Gastroesophageal sphincter (tissue), 4 donors: ENCODE measurements at places on chromosomes 2 and 18.

DNA sequence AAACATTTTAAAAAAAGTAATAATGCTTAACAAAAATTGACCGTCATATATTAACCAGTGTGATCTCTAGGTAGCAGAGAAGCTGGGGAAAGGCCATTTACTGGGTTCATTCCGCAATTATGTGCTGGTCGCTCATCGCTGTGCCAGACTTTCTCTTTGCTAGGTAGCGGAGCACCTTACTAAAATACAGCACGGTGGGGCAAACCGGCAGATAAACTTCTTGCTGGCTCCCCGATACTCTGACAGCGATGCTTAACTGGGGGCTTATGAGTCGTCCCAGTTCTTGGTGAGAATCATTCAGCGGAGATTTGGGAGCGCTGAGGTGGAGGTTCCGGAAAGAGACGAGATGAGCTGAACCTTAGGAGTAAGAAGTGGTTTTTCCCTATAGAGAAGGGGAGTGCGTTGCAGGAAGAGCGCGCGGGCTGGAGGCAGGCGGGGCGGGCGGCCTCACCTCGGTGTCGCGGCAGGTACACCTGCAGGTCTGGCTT is 605 bp downstream of the C2orf68 start:
- H3K27me3 ChIP-seq: no peaks in the 10 kb centered on the region
- peak overlapping the region; percentile 74 for H3K4me3 ChIP-seq
- no peaks in the 10 kb centered on the region for H3K4me1 ChIP-seq
- no peak for ATAC-seq
- H3K27ac ChIP-seq: peak overlapping the region; percentile 84

DNA sequence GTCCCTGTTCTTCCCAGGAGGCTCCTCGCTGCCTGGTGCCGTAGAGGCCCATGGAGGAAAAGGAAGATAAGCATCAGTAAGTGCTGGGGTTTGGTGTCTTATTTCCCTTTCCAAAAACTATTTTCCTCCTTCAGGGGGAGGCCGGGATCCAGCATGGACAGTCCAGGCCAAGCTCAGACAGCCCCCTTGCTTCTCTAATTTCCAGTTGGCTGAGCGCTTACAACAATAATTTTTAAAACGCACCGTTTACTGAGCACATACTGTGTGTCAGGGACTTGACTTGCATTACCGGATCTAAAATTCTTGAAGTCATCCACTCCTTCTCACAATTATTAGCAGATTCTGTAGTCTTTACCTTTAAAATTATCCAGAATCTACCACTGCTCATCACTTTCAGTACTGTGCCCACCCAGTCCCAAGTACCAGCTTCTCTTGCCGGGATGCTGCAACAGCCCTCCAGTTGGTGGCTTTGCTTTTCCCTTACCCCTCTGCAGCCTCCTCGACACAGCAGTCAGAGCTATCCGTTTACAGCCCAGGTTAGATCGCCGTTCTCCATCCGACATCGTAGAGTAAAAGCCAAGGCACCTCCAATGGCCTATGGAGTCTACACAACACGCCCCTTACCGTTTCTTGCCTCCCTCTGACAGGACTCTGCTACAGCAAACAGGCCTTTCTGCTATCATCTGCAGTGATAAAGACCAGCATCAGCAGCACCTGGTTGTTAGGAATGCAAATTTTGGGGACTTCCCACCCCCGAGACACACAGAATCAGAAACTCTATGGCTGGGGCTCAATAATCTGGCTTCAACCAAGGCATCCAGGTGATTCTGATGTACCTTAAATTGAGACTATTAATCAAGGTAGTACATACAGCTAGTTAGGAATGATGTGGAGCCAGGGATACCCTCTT is 75.2 kb upstream of the TSPYL6 start:
- H3K36me3 ChIP-seq: no peaks in the 10 kb centered on the region
- H3K27me3 ChIP-seq: no peaks in the 10 kb centered on the region
- H3K27ac ChIP-seq: peak overlapping the region; percentile 93
- ATAC-seq: no peak
- peak overlapping the region; percentile 63 for H3K4me3 ChIP-seq

- ATAC-seq: no peak
- no peaks in the 10 kb centered on the region for H3K36me3 ChIP-seq
- H3K27me3 ChIP-seq: no peaks in the 10 kb centered on the region
- H3K27ac ChIP-seq: no peak overlapping the region
- no peaks in the 10 kb centered on the region for H3K4me1 ChIP-seq
- H3K4me3 ChIP-seq: no peak overlapping the region
These were observed 24.8 kb upstream of the TBC1D8 start for GRCh38 chr2:101175991-101176390.

GRCh38 chr2:23351388-23352141 is 33.4 kb upstream of the KLHL29 start:
- H3K27ac ChIP-seq: peak overlapping the region; percentile 64
- ATAC-seq: peak; percentile 88
- H3K4me1 ChIP-seq: peaks cover 11% of the 10 kb centered on the region

DNA sequence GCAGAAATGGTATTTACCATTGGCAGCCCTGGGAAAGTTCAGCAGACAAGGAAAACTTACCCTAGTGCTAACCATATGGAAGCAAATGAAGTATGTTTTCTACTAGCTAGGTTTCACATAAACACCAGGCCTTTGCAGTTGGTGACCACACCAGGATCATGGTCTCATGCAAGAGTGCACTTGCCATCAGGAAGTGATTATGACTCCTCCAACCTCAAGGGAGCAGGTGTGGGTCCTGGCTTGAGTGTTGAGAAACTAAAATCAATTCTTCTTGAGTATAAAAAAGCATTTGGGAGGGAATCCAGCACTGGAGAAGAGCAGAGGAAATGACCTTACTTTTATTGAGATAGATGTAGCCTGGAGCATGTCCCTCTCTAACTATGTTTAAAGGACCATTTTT is 56.8 kb upstream of the SPAG16 start:
- H3K36me3 ChIP-seq: no peaks in the 10 kb centered on the region
- H3K27me3 ChIP-seq: no peaks in the 10 kb centered on the region
- H3K4me1 ChIP-seq: no peaks in the 10 kb centered on the region
- H3K27ac ChIP-seq: no peak overlapping the region
- no peak overlapping the region for H3K4me3 ChIP-seq

DNA sequence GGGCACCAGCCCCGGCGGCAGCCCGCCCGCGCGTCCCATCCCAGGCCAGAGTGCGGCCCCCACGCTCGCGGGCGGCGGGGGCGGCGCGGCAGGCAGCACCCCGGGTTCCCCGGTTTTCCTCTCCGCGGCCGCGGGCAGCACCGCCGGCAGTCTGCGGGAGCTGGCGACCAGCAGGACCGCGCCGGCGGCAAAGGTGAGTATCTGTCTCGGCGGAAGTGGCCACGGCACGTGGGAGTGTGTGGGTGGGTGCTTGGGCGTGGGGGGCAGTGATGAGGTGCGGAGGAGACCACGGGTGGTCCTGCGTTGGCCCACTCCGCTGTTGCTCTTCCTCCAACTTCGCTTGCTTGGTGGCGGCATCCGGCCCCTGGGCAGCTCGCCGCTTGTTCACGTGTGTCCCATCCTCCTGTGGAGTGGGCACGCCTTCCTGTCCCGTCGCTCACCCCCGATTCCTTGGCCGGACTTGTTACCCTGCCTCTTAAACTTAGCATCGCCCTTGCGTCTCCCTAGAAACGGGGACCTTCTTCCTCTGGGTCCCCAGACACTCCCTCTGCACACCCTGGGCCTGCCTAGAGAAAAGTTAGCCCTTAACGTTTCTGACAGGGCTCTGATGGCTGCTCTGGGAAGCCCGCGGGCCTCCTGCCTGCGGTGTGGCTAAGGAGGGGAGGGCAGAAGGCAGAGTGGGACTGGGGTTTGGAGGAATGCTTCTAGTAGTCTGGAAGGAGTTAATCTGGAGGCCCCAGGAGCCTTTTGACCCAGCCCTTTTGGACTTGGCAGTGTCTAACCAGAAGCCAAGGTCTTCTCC is 1.1 kb downstream of the SH3RF3 start:
- peaks cover 3% of the 10 kb centered on the region for H3K4me1 ChIP-seq
- H3K27ac ChIP-seq: no peak overlapping the region
- no peaks in the 10 kb centered on the region for H3K36me3 ChIP-seq
- H3K27me3 ChIP-seq: peaks cover 9% of the 10 kb centered on the region

DNA sequence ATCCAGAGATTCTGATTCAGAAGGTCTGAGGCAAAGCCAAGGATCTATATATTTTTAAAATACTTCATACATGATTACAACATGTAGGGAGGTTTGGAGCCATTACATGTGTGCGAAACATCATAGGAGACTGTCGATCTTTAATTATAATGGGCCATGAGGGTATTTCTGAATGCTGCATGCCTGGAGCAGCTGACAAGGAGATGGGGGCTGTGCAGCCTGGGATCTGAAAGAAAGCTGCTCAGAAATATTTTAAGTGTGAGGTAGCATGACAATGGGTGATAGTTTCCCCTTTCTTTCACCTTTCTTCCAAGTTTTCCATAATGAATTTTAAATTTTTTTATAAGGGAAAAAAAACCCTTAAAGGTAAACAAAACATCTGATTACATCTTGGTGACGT is 102.0 kb upstream of the DNMT3A start:
- no peaks in the 10 kb centered on the region for H3K36me3 ChIP-seq
- H3K27ac ChIP-seq: no peak overlapping the region
- H3K27me3 ChIP-seq: no peaks in the 10 kb centered on the region
- no peaks in the 10 kb centered on the region for H3K4me1 ChIP-seq

- ATAC-seq: no peak
- H3K4me3 ChIP-seq: no peak overlapping the region
- H3K4me1 ChIP-seq: no peaks in the 10 kb centered on the region
- H3K36me3 ChIP-seq: no peaks in the 10 kb centered on the region
- no peak overlapping the region for H3K27ac ChIP-seq
- no peaks in the 10 kb centered on the region for H3K27me3 ChIP-seq
These were observed 113.7 kb upstream of the NRP2 start for GRCh38 chr2:205568620-205569019.

DNA sequence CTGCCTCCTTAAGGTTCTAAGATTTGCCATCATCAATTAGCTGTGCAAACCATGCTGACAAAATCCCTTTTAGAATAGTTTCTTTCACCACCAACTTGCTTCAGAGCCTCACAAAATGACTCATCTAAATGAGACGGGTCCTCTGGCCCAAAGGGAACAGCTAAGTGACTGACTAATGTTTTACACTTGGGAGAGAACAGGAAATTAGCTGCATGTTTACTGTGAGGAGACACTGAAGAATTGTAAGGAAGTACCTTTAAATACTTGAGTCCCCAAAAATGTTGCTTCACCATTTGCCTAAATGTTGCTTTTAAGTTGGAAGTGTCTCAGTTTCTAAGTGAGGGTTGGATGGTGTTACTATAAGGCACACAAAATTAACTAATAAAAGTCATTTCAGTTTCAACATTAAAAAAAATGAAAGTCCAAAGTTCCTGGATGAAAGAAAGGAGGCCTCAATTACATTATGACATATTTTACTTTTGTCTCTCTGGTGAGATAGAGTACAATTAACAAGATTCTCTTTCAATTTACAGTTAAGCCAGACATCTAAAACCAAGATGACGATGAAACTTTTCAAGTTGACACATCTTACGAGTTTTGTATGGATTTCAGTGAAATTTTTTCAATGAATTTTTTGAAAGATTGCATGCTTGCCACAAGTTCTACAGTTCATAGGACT is 229.1 kb upstream of the FN1 start:
- no peaks in the 10 kb centered on the region for H3K27me3 ChIP-seq
- ATAC-seq: peak; percentile 72
- no peak overlapping the region for H3K4me3 ChIP-seq
- peak overlapping the region; percentile 67 for H3K27ac ChIP-seq
- H3K36me3 ChIP-seq: no peaks in the 10 kb centered on the region

DNA sequence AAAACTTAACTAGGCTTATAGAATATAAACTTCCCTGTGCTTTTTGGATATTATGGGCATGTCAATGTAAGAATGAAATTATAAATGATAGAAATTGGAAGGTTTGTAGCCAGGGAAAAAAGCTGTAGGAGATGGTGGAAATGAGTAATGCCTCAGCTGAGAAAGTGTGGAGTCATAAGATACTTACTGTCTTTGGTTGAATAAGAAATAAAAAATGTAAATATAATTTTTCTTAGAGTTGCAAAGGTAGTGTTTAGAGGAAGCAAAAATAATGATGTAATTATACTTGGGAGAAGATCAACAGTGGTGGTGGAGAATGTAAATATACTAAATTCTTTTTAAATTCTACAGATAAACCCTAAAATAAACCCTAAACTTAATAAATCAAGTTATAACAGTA is 26.2 kb upstream of the RND3 start:
- no peaks in the 10 kb centered on the region for H3K36me3 ChIP-seq
- H3K4me1 ChIP-seq: peaks cover 6% of the 10 kb centered on the region
- H3K27ac ChIP-seq: peak overlapping the region; percentile 52
- ATAC-seq: no peak
- H3K27me3 ChIP-seq: no peaks in the 10 kb centered on the region
- no peak overlapping the region for H3K4me3 ChIP-seq

DNA sequence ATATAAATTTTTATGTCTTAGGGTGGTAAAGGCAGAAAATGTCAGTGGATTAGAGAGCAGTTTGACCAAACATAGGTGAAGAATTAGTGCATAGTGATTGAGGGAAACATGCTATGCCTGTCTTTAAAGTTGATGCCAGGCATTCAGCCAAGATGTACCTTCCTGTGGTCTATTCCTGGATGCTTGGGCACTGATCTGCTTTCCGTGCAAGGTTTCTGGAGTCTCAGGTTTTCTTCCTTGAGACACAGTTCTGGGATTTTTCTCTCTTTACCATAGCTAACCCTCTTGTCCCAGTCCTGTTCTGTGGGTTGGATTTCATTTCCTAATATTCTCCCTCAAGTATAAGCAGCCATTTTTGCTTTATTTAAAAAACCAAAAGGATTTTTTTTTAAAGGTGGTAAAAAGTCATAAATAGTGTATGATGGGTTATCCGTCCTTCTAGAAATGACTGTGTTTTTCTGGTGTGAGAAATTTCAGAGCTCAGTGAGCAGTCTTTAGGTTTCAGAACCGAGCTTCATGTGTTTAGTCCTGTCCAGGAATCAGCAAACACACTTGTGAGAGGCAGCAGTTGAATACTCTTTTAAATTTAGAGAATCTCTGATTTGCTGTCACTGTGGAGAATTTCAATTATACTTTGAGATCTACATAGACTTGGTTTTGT is 43.0 kb upstream of the CYBRD1 start:
- H3K4me1 ChIP-seq: no peaks in the 10 kb centered on the region
- no peak overlapping the region for H3K27ac ChIP-seq
- no peak overlapping the region for H3K4me3 ChIP-seq
- H3K27me3 ChIP-seq: no peaks in the 10 kb centered on the region
- H3K36me3 ChIP-seq: no peaks in the 10 kb centered on the region

DNA sequence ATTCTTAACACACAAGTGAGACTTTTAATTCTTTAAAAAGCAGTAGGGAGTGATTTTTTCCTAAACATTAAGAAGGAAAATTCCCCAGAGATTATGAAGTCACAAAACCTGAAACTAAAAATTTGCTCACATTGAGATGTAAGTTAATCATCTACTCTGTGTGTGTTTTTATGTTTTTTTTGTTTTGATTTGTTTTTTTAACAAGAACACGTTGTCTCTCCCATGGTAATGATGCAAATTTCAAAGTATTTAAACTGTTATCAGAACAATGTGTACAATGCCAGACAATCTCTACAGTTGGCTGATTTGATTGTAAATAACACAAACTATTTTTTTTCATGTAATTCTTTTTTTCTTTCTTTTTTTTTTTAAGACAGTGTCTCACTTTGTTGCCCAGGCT is 71.5 kb downstream of the COLEC12 start:
- H3K27me3 ChIP-seq: no peaks in the 10 kb centered on the region
- peak overlapping the region; percentile 9 for H3K27ac ChIP-seq
- H3K4me3 ChIP-seq: no peak overlapping the region
- ATAC-seq: peak; percentile 37
- H3K36me3 ChIP-seq: no peaks in the 10 kb centered on the region

GRCh38 chr2:170576296-170576695 is 138.8 kb upstream of the SP5 start:
- H3K4me3 ChIP-seq: no peak overlapping the region
- no peak overlapping the region for H3K27ac ChIP-seq
- no peak for ATAC-seq
- no peaks in the 10 kb centered on the region for H3K36me3 ChIP-seq
- no peaks in the 10 kb centered on the region for H3K4me1 ChIP-seq
